GF-D8 (cell line): ENCODE measurements at places on chromosomes 7 and 10.

DNA sequence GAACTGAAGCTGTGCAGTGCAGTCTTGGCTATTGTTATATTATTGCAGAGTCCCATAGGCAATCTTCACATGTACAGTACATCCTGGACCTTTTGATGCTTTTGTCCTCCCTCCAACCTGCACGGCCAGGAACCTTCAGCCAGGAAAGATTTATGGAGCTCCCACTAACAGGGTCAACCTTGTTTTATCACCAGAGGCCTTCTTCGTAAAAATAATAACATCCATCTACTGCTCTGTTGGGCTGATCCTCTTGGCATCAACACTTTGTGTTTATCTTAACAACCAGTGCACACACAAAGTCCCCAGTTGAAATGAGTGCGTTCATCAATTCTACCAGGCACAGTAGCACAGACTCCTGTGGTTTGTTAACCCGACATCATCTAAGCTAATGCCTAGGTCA, 72.4 kb downstream of the AGMO start:
- no peak for DNase-seq

GRCh38 chr7:141074162-141074991, 513 bp downstream of the TMEM178B start:
- DNase-seq: no peak

GRCh38 chr10:48473704-48474103, 131.2 kb downstream of the ARHGAP22 start:
- no peak for DNase-seq

DNA sequence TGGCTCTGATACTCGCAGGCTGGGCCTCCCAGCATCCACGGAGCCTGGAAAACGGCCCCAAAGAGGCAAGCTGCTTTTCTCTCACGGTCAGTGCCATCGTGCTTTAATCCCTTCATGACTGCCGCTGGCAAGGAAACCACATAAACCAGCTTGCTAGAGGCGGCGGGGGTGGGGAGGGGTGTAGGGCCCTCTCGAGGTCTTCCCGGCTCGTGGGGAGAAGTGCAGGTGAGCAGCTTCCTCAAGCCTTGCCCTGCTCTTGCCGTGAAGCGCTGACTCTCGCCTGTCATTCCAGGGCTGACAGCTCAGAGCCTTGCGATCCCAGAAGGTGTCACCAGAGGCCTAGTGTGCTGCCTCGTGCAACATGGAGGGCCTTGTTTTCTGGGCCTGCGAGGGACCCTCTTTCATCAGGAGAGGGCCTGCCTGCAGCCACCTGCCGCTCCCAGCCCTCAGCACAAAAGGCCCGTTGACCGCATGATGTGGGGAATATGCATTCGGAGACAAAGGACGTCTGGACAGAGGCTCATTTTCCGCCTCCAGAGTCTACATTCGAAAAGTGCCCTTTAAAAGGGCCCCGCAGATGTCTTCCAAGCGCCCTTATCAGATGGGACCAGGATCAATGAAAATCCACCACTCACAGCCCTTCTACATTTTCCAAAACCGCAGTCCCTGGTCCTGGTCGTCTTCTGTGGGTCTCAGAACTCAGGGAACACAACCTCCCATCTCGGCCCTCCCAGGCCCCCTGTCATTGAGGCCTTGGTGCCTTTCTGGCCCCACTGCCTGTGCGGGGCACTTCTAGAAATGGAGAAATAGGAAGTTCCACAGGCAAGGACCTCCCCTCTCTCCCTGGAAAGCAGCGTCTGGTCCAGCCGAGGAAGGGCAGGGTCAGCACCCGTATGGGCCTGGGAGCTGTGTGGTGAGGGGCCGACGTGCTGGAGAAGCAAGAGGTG, 58.7 kb downstream of the ZRANB1 start:
- no peak for DNase-seq

GRCh38 chr10:50318129-50318528, 66.8 kb upstream of the ASAH2 start:
- no peak for DNase-seq

DNA sequence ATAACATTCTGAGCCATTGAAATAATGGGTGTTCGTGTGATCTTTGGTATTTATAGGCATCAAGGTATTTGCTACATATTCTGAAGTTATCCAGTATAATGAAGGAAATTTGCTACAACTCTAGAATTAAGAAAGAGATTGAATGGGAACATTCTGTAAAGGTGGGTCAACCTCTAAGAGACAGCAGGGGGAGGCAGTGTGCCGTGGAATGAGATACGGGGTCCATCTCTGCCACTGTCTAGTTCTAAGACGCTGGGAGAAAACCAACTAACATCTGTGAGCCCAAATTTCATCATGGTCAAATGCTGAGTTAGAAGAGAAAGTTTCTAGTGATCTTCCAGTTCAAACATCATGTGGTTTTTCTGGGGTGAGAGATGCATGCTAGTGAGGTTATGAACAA, 368.9 kb downstream of the SORCS1 start:
- DNase-seq: no peak

DNA sequence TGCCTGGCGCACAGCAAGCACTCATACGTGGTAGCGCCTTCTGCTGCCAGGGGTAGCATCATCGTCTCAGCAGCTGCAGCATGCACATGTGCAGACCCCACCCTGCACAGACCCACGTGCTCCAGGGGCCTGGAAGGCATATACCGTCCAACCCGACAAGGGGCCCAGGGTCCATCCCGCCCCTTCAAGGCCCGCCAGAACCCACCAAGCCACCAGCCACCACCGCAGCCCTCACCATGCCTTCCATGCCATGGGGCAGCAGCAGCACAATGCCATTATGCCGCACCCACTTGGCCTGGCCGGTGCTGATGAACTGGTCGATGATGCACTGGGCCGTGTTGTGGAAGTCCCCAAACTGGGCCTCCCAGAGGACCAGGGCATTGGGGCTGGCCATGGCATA, 22.7 kb downstream of the OGDHL start:
- DNase-seq: no peak

- DNase-seq: no peak
These were observed 52.6 kb upstream of the CAPZA2 start for GRCh38 chr7:116809636-116810266.

DNA sequence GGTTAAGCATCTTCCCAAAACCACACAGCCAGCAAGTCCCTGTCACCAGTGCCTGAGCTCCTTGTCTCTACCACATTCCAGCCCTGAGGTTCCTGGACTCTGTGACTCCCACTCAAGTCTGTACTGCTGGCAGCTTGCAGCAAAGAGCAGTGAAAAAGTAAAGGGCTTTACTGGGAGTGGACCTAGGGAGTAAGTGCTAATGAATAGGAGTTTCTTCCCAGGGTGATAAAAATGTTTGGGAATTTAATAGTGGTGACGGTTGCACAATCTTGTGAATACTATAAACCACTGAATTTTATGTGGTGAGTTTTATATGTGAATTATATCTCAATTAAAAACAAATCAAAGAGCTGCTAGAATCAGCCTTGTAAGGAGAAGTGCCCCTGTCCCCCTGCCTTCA, 22.6 kb downstream of the HSPA12A start:
- no peak for DNase-seq

GRCh38 chr7:107678110-107678753, 17.6 kb downstream of the SLC26A4 start:
- DNase-seq: no peak

DNA sequence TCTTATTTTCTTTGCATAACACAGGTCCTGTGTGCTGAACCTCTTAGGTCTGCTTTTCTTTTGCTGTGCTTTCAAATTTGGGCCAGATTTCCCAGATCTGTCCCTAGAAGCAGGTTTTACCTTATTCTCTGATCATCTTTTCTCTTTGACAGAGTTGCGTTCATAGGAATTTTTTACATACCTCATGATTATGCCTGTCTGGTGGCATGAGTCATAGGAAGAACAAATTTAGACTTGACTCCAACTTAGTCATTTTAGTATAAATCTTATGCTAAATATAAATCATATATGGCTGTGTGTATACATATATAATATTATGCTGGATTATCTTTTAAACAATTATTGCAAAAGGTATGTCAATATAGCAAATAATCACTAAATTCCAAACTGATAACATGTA, 1038.9 kb downstream of the GRM8 start:
- DNase-seq: no peak

DNA sequence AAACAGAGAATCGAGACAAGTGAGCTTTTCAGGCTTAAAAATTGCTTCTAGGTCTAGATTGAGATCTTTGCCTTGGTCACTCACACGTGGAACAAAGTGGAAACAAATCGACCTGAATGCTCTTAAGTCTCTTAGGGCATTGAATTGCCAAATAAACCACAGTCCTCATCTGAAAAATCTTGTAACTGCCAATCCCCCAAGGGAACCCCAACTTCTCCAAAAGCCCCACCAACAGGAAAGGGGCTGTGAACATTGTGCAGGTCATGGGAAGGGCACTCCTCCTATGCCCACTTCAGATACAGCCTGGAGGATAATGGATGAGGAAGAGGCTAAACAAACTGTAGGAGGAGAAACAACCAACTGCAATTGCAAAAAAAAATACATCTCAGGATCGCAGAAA, 91.3 kb downstream of the DGKI start:
- peak; percentile 85 for DNase-seq

GRCh38 chr10:87702260-87702972, 42.7 kb downstream of the PAPSS2 start:
- DNase-seq: no peak

GRCh38 chr7:119959811-119960210, 313.2 kb upstream of the KCND2 start:
- no peak for DNase-seq

- no peak for DNase-seq
These were observed 54.3 kb downstream of the EGFR start for GRCh38 chr7:55073051-55073511.

- no peak for DNase-seq
These were observed 126.7 kb downstream of the WDR11 start for GRCh38 chr10:120977897-120978296.

GRCh38 chr7:135238112-135238744, 4.6 kb downstream of the STRA8 start:
- no peak for DNase-seq

DNA sequence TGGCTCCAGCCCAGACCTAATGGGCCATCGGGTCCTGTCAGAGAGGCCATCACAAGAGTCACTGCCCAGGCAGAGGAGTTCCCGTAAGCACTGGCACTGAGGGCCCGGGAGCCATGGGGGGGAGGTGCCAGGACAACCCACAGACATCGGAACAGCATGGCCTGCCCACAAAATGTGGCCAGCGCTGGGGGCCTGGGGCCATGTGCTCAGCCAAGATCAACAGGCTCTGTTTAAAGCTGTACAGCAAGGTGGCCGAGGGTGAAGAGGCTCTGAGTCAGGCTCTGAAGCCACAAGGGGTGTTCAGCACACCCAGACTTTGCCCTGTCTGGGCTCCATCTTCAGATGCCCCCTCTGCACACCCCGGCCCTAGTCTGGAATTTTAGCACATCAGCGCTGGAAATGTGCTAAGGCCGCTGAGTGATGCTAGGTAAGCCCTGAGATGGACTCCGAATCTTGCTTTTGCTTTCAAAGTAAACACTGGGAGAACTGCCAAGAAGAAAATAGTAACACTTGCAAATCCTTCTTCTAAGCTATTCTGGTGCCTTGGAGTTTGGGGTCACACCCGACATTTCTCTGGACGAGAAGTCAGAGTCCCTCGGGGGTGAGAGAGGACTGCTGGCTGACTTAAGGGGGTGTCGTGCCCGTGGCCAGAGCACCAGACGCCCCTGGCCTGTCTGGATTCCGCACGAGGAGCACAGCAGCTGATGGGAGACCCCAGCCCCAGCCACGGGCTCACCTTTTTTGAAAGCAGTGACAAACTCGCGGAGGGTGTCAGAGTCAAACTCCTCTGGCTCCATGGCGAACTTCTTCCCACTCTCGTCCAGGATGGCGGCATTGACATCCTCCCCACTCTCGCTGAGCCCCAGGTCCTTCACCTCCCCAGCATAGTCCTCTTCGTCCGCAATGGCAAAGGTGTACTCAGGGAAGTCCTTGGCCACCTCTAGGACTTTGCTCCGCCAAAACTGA, 23.6 kb downstream of the PDIA4 start:
- DNase-seq: no peak

- DNase-seq: no peak
These were observed 108.4 kb upstream of the FAM3C start for GRCh38 chr7:121504482-121504881.

GRCh38 chr7:17965603-17966002, 25.3 kb upstream of the SNX13 start:
- DNase-seq: no peak

DNA sequence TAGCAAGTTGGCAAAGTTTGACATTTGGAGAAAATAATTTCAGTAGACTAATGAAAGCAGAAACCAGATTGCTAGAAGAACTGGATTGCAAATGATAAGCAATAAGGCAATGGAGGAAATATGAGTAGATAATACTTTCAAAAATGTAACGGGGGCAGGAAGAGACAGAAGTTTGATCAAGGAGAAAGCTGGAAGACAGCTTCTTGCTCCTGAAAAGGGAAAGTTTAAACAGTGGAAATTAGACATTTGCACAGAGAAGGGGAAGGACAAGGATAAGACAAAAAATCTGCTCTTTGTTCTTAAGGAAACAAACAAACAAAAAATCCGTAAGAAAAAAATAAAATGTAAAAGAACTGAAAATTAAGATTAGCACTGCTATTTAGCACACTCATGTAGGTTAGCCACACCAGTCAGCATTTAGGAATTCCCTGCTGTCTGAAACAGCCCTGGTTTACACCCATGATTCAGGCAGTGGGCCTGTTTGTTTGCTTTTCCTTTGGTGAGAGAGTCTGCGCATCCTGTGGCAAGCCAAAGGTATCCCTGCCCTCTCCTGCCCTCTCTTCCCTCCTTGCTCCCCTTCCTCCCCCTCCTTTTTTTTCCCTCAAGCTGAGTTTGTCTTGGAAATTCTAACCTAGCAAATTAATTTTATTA, 104.3 kb upstream of the CAV2 start:
- no peak for DNase-seq

DNA sequence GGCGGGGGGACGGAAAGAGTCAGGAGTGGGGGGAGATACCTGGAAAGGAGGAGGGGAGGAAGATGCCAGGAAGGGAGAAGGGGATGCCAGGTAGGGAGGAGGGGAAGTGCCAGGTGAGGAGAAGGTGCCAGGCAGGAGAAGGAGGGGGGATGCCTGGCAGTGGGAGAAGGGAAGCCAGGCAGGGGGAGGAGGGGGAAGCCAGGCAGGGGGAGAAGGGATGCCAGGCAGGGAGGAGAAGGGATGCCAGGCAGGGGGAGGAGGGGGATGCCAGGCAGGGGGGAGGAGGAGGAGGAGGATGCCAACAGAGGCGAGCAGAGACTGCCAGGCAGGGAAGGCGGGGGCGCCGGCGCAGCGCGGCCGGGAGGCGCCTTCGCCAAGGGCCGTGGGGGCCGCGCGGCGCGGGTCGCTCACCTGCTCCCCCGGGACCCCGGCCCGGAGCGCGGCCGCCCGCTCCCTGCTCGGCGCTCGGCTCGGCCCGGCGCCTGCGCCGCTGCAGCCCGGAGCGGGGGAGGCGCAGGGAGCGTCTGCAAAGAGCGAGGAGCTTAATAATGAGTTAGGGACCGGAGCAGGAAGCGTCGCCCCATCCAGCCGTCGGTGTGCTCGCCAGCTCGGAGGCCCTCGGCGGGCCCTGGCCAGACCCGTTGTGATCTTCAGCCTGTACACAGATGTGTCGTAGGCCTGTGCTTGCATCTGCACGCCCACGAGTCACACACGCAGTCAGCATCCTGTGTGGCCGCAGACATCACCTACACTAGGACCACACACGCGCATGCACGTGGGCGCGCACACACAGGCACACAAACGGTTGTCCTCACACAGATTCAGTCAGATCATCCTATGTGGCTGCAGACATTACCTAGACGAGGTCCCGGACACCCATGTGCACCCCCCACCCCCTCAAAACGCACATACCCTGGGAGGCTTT, 28.4 kb upstream of the SMARCD3 start:
- no peak for DNase-seq
